ENCODE measurements at places on chromosomes 2 and 18.

DNA sequence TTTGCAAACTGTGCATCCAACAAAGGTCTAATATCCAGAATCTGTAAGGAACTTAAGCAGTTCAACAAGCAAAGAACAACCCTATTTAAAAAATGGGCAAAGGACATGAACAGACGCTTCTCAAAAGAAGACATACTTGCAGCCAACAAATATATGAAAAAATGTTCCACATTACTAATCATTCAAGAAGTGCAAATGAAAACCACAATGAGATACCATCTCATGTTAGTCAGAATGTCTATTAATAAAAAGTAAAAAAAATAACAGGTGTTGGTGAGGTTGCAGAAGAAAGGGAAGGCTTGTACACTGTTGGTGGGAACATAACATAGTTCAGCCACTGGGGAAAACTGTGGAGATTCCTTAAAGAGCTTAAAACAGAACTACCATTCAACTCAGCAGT is 126.2 kb downstream of the NAT8 start:
- DNase-seq: no peak

- no peak for DNase-seq
Observed at GRCh38 chr18:12326711-12327460, 18.8 kb downstream of the TUBB6 start.

DNA sequence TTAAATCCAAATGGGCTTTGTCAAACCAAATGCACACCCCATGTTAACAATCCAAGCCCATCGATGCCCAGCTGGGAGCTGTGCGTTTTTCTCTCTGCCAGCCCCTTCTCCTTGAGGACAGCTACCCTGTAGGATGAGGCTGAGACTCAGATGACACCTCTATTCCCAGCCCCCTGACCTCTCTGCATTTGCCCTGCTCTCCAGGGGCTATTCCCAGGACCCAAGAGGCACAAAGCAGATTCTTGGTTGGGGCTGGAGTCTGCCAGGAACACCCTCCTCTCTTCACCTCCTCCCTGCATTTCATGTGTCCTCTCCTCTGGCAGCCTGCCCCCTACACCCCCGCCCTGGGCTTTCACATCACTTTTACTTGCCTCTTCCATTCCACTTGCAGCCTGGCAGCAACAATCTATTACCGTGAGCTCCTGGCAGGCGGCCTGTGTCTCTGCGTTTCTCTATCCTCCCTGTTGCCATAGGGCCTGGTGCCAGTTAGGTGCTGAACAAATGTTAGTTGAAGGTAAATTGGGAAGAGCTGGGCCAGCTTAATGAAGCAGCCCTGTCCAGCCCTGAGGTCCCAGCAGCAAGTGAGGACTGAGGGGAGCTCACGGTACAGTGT is 51.8 kb downstream of the ADD2 start:
- no peak for DNase-seq

DNA sequence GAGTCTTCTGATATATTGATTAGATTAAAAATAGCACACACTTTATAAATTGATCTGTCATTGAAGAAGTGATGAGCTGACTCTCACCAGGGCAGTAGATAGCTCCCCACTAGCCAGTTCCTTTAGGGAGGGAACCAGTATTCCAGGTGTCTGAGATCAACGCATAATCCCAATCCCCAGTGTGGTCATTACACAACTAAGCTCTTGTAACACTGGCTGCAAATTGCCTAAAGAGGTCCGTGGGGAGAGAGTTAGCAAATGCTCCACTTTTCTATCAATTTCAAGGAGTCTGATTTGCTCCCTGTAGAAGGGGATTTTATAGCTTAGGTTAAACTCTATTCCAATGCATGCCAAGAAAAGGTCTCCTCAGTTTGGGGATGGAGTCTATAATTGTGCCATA is 7.7 kb downstream of the SLC14A1 start:
- DNase-seq: no peak

DNA sequence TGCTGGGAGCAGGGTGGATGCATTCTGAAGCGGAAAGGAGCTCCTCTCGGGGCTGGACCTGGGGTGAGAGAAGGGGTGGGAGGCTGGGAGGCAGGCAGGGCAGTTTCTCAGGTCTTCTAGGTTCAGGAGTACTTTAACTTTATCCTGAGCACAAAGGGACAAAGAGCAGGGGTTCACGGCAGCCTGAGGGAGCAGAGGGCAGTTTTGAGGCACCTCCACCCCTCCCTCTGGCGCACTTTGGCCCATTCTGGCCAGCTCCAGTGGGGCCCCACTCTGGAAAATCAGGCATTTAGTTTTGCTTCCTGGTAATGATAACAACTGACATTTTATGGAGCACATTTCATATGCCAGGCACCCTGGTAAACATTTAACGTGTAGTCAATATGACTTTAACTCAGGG is 14.3 kb downstream of the B3GNT7 start:
- DNase-seq: no peak

GRCh38 chr18:3008541-3008940 is 4.4 kb downstream of the LPIN2 start:
- peak; percentile 89 for DNase-seq

DNA sequence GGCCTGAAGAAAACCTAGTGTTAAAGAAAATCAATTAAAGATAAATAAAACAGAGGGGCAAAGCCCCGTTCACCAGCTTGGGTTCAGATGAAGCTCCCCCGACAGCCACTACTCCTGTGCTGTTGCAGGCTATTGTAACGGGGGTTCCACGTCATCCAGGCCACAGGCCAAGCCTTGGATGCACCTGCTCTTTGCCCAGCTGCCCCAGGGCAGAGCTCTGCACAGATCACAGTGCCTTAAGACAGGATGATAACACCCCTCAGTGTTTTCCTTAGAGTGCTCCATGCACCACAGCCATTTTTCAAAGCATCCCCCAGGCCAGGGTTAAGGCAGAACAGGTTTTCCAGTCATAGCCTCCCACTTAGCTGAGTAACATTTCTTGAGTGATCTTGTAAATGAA is 32.0 kb downstream of the FASTKD2 start:
- no peak for DNase-seq

DNA sequence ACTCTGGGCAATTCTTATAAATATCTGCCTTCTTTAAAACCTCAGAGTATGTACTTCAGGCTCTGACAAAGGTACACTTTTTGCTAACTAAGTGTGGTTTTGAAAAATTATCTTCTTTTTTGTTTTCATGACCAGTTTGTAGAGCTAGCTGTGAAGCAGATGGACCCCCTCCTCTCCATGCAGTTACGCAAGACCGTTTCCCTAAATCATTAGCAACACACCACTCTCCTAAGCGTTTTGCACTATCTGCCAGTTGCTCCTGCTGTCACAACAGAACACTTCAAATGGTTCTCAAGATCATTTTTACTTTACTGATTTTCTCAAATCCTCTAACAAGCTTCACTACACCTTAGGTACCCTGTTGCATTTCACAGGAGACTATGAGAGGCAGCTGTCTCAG is 53.3 kb downstream of the GULP1 start:
- no peak for DNase-seq

GRCh38 chr2:219526320-219527075 is 12.2 kb downstream of the ASIC4 start:
- DNase-seq: no peak

DNA sequence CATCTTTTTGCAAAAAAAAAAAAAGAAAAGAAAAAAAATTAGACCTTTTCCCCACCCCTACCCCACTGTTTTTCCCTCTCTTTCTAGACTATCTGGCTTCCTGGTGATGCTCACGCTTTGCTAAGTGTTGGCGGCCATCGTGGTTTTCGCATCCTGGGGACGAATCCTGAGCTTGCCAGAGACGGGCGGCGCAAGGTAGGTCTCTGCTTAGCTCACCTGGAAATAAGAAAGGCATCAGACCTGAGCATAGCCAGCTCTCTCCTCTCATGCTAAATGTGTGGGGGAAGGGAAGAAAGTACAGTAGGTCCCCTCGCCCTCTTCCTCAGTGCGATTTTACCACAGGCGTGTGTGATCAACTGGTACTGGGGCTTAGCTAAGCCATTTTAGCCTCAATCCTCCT is 90.5 kb downstream of the KLHL29 start:
- DNase-seq: no peak

GRCh38 chr2:10981941-10982431 is 70.3 kb downstream of the KCNF1 start:
- DNase-seq: no peak
